IPS-NIHi11 (cell line): ENCODE measurements at places on chromosomes 16 and 17.

DNA sequence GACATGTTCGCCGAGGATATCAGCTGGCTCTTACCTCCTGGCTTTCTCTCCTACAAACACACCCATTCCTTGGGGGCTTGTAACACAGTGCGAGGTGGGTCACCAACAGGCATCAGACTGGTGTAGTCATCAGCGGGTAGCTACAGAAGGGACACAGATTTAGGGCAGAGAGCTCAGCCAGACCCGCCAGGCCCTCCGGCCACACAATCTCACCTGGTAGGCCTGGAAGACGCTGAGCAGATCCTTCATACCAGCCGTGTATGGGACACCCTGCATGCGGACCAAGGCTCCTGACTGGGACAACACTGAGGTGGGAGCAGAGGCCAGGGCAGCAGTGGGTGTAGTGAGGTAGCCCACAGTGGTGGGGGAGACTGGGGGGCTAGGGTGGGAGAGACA lies 5.8 kb downstream of the ESRP2 start:
- DNase-seq: no peak

DNA sequence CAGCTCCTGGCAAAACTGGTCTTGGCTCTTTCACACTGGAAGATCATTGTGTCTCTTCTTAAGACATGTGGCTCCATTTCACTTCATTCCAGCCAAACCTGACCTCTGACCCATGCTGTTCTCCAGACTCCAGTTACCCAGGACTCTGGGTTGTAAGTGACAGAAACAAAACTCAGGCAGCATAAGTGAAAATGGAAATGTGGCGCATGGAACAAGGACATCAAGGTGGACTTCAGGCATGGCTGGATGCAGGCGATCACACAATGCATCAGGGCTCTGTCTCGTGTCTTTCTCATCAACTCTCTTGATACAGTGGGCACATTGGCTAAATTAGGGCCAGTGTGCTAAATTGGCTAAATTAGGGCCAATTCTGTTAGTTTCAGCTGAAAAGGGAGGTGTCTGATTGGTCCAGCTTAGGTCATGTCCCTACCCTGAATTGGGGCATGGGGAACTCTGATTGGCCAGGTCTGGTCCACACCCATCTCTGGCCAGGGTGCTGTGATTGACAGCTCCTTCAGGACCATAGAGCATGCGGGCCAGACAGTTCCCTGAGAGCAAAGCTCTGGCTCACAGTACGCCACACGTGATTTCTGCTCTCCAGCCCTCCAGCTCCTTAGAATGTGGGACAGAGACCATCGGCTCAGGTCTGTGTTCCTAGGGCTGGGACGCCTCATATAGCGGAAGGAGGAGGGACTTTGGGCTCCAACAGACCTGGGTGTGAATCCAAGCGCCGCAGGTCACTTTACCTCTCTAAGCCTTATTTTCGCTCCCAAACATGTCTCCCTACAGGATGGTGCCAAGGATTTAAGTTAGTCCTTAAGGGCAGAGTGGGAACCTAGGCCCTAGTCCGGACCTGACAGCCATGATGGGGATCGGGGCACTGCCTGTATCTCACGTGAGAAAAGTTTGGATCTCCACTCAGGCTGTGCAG lies 17.5 kb downstream of the SOCS1 start:
- DNase-seq: peak; percentile 72

DNA sequence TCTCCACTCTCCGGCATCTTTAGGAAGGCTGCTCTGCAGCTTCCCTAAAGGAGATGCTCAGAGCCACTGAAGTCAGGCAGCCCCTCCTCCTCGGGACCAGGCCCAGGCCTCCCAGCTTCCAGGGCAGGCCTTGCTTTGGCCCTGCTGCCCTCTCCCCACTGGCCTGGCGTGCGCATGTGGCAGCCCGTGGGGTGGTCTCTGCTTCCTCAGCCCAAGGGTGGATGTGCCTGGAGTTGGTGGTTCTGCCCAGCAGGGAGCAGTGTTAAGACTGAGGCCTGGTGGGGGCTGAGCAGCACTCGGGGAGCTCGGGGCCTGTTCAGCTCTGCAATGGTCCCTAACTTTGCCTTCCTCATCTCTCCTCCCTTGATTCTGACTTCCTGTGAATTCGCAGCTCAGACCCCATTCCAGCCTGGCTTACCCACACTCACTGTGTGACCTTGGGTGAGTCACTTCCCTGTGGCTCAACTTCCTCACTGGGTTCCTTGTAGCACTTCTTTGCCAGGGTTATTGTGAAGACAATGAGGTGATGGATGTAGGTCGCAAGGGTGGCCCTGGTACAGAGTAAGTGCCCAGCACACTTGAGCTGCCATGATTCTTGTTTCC lies 63.2 kb downstream of the NKD1 start:
- no peak for DNase-seq

DNA sequence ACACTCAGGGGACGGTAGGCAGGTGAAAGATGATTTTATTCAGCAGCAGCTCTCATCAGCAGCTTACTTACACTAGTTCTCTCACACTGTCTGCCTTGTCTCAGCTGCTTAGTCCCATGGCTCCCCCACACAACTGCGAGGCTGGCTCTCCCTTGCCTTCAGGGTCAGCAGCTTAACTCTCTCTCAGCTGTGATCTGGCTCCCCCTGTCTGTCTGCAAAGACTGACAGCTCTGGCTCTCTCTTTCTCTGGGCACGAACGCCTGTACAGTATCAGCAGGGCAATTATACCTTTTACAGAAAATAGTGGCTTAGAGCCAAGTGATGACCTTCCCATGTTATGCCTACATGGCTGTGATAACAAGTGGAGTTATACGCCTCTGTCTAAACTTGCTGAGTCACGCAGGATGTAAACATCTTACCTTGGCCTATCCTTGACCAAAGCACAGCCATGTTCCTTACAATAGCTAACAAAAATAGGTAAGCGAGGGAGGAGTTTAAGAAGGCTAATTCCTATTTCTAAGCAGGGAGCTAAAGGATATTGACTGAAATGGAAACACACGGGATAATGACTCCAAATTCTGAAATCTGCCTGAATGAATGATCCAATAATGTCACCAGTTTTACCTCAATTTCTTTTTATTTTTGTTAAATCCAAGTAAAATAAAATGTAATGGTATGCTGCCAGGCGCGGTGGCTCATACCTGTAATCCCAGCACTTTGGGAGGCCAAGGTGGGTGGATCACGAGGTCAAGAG lies 1.1 kb upstream of the NDUFAB1 start:
- DNase-seq: peak; percentile 26

DNA sequence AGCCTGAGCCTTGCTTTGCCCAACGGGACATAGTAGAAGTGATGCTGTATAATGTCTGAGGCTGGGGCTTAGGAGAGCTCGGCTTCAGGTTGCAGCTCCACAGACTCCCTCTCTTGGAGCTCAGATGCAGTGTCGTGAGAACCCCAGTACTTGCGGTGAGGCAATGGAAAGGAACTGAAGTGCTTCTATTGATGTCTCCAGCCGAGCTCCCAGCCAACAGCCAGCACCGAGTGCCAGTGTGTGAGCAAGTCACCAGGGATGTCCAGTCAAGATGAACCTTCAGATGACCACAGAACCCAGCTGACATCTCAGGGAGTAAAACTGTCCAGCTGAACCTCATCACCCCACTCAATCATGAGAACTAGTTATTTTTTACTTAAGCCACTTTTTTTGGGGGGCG lies 268.1 kb downstream of the IRF8 start:
- no peak for DNase-seq

DNA sequence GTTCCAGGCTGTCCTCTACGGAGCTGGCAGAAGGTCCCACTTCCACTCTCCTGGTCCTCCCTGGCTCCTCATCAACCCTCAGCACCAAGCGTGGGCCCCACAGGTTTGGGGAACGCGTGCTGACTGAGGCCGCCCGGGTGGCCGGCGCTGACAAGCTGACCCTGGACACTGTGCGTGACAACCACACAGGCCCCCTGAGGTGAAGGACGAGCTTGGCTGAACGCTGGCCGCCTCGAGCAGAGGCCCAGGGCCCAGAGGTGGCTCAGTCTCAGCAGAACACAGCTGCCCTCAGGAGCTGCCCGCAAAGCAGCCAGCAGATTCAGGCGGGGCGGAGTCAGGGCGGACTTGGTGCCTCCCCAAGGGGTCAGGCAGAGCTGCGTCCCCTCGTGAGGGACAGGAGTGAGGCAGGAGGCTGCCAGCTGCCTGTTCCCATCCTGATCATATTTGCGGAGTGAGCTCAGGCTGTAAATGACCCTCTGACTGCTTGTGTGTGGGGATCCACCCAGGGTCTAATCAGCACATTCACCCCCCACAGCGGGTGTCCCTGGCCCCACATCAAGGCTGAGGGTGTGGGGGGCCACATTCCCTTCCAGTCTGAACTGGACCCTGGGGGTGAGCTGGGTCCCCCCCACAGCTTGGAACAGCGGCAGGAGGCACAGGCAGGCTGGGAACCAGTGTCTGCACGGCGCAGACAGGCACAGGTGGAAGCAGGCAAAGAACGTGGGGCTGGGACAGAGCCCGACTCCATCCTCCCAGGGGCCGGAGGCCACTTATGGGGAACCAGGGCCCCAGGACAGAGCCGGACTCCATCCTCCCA lies 105.1 kb upstream of the METRNL start:
- DNase-seq: peak; percentile 7

- DNase-seq: no peak
Measured at GRCh38 chr16:85858984-85859817, 39.8 kb upstream of the IRF8 start.

DNA sequence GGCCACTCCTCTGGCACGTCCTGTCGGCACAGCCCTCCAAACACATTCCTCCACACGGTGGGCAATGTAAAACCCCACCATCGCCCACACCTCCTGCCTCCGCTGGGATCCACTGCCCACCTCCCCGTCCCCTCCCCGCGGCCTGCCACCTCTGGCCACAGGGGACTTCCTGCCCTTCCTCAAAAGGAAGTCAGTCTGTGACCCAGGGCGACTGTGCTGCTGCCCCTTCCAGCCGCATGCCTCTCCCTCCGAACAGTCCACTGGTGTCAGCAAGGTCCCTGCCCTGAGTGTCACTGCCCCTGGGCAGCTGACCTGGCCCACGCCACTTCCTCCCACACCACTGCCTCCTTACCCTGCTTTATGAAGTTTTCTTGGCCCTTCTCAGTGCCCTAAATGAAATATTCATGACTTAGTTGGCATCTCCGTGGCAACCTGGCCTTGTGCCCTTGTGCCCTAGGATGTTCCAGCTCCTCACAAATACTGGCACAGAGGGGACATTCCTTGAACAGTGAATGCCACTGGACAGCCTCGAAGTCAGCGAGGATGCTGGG lies 2.0 kb downstream of the PLD6 start:
- no peak for DNase-seq

DNA sequence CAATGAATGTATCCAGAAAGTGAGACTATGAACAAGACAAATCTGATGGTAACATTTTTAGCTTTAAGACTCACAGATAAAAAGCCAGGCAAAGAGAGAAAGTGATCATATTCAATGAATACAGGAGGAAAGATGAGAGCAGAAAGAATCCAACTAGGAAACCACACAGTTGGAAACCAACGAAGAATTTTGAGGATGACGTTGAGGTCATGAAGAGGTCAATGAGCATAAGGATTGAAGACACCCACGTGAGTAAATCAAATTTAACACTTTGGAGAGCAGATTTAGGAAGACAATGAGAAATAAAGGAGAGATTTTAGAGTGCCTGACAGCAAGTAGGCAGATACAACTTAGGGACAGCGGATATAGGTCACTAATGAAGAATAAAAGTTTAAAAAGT lies 948.1 kb downstream of the KCNJ2 start:
- DNase-seq: no peak

DNA sequence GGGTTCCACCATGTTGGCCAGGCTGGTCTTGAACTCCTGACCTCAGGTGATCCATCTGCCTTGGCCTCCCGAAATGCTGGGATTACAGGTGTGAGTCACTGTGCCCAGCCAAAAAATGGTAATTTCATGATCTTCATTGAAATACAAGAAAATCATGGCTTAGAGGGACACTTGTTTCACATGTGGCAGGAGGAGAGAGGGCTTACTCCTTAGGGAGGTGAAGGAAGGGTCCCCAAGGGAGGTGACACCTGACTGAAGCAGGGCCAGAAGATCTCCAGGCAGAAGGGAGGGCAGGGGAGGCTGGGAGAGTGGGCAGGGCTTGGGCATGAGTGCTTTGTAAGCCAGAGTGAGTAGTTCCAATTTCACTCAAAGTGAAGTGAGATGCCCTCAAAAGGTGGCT lies 20.0 kb upstream of the ITGAX start:
- DNase-seq: no peak

GRCh38 chr17:76810956-76811355 lies 57.2 kb upstream of the MGAT5B start:
- DNase-seq: no peak

DNA sequence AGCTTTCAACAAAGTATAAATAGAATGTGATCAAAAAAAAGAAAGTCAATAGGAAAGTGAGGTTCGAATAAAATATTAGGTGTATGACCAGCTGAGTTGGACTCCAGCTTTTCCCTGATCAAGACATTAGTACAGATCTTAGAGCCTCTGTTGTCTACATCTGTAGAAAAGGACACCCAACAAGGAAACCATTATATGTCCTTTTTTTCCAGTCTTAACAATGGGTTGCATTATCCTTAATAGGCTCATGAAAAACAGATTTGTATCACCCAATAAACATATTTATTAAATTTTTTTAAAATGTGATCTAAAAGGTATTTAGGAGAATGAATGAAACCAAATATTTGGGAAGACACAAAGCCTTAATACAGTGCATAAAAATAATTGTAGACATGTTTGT lies 18.1 kb downstream of the ABCA6 start:
- no peak for DNase-seq

- no peak for DNase-seq
Measured at GRCh38 chr16:9048302-9048700, 43.1 kb upstream of the HAPSTR1 start.

GRCh38 chr16:53528797-53529196 lies 25.8 kb upstream of the AKTIP start:
- no peak for DNase-seq

- no peak for DNase-seq
Measured at GRCh38 chr17:77453613-77454241, 313.0 kb downstream of the SEC14L1 start.

DNA sequence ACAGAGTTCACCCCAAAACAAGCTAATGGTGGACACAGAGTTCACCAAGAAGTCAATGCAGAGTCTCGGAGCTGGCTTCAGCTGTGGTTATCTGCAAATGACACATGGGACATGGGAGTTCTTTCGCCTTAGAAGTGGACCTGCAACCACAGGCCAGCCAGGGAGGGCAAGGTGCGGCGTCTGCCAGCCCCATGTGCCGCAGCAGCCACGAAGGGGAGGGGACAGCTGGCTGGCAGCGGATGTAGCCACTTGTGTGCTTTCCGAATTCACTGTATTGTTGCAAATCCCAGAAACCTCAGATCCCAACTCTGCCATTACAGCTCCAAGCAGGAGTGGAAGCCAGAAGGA lies 24.8 kb downstream of the LMF1 start:
- no peak for DNase-seq
